ENCODE measurements at places on chromosomes 6 and 20. TPM values are rescaled to one million over a fixed set of nuclear protein-coding genes. Genes with fewer than 3 reads are reported as not detected.

- no peak for DNase-seq
Measured at GRCh38 chr6:168605964-168606363, 165.0 kb downstream of the SMOC2 start.

TAPBP gene
- total RNA-seq: 10.2 TPM

DNA sequence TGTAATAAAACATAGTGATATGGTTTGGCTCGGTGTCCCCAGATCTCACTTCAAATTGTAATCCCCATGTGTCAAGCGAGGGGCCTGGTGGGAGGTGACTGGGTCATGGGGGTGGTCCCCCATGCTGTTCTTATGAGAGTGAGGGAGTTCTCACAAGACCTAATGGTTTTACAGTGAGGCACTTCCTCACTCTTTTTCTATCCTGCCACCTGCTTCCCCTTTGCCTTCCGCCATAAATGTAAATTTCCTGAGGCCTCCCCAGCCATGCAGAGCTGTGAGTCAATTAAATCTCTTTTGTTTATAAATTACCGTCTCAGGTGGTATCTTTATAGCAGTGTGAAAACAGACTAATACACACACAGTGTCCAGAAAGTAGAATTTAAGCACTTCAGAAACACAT, 78.5 kb downstream of the REPS1 start:
- DNase-seq: no peak

DNA sequence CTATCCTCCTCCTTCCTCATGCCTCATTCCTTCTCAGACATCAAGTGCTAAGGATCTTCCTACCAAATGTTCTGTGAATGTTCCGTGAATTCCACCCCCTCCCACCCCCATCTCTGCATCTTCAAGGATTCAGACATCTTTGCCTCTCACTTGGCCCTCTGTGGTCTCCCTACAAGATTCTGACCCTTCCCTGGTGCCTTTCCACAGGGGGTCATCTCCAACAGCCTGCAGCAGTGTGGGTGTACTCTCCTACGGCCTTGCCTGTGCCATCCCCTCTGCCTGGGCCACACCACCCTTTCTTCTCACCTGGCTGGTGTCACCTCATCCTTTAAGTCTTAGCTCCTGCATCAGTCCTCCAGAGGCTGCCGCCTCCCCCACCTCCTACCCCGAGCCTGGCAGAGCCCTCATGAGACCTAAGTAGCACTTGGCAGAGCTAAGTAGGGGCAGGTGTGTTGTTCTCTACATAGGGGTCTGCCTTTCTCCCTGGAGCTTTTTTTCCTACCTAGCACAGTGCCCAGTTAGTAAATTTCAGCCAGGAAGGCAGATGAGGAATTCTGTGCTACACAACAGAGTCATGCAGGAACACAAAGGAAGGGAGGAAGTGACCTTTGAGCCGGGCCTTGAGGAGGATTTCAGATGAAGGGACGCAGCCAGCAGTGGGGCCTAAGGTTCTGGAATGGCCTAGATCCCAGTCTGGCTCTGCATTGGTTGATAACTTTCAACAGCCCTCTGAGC, 43.1 kb downstream of the TM9SF4 start:
- DNase-seq: no peak

DNA sequence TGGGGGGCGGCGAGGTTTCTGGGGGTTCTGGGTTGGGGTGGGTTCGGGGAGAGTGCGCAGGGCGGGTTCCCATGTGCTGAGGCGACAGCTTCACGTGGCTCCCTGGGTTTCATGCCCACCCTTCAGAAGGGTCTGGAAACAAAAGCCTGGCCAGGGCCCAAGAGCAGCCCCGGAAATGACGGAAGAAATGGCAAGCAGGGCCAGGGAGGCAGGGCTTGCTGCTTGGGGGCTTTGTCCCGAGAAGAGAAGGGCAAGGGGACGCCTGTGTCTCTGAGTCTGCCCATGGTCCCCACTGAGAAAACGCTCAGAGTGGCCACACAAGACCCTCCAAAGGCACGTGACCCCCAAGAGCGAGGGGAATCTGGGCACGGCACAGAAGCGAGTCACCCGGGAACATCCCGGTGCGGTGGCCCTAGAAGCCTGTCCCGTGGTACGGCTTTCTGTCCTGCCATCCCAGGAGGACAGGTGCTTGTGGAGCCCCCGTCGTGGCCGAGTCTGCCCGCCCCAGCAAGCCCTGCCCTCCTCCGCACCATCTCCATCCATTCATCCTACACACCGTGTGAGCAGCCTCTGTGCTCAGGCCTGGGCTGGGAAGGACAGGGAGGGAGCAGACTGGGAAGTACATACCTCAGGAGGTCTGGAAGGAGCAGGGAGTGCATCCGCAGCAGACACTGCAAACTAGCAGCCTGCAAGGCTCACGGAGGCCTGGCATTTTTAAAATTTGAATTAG, 9.0 kb downstream of the NPEPL1 start:
- no peak for DNase-seq

GRCh38 chr6:165968408-165968807, 199.2 kb downstream of the TBXT start:
- DNase-seq: no peak

GRCh38 chr6:73078333-73078862, 146.9 kb downstream of the KHDC1L start:
- DNase-seq: no peak

DNA sequence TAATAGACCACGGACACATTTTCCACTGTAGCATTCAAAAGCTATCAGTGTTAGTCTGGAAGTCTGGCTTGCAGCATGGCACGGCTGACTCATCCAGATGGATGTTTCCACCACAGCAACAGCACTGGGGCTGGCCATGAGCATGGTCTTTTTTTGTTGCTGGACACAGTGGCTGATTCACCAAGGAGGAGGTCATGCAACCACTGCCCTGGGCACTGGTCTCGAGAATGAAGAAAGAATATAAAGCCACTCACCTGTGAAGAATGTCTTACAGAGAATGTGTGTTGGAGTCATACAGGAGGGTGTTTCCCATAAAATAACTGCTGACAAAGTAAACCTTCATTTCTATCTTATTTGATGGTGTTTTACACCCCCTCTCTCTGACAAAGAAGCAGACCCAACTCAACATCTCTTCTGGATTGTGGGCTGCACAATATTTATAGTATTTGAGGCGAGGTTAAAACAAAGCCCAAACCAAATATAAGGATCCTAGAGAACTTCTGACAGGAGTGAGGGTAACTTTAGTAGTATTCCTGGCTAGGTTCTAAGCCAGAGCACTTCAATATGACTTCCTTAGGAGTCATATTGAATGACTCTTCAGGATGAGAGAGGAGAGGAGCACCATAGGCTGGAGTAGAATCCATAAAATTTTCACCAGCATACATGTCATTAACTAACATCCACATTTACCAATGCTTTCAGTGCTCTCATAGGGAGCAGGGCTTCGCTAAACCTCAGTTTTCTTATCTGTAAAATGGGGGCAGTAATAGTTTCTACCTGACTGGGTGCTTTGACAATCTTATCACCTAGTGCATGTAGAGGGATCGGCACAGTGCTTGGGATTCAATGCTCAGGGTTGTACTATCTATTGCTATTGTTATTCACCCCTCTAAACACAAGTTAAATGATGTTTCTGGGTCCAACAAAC, 121.4 kb downstream of the KIF13A start:
- DNase-seq: peak; percentile 15

DNA sequence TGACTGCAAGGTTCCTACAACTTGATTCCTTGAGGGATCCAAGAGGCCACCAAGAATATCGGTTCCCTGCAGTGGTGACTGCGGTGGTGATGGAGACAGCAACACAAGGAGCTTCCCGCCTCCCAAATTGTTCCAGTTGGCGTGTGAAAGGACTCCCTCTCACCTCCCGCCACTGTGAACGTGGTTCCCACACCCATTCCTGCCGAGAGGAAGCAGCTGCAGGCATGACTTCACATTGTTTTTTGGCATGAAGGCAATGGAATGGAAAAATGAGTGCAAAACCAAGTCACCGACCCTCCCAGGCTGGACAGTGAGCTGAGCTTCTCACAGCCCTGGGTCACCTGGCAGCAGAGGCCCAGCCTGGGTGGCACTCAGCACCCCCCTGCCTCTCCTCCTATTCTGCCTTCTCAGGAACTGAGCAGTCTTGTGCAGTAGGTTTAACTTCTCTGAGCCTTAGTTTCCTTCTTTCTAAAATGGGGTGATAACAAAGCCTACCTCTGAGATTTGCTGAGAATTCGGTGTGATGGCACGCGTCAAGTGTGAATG, 75.0 kb downstream of the CNKSR3 start:
- no peak for DNase-seq

GRCh38 chr6:18425218-18425617, 38.1 kb downstream of the RNF144B start:
- no peak for DNase-seq

ZNF391 gene
- 2.9 TPM for total RNA-seq

- no peak for DNase-seq
Measured at GRCh38 chr6:115001731-115002350, 659.0 kb upstream of the HS3ST5 start.

C6orf136 gene
- total RNA-seq: 23.2 TPM

DNA sequence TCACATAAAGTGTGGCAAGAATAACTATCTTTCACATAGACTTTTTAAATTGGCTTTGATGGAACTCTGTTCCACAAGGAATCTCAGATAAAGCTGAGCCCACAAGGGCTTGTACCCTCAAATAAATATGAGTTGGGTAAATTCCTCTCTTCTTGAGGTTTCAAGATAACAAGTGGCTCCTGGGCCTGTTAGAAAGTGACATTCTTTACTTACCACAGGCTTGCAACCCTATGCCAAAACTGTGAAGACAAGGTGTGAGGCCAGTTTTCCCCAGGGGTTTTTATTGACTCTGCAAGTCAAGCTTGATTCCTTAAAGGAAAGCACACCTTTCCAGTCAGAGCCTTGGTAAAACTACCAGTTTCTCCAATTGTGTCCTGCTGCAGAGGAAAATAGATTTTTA, 664.8 kb upstream of the GJE1 start:
- DNase-seq: no peak

GRCh38 chr6:47836046-47836445, 54.2 kb downstream of the OPN5 start:
- DNase-seq: no peak

RIPPLY2 gene
- 21.6 TPM for total RNA-seq

FERMT1 gene
- 1.2 TPM for total RNA-seq

DNA sequence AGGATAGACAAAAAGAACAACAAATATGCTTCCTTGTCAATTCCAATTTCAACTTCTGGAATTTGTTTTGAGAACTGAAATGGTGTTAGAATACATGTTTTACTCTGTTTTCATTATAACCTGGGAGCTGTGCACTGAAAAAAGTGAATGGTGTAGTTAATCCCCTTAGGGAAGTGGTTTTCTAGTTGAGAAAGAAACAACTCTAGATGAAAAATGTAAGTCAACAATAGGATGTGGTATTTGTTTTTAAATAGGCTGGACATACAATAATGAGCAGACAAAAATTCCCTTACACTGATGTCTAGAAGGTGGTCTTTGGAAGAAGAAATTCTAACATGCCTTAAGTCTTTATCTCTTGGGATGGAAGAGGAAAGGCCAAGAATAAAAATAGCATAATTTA, 59.9 kb upstream of the TINAG start:
- no peak for DNase-seq

DNA sequence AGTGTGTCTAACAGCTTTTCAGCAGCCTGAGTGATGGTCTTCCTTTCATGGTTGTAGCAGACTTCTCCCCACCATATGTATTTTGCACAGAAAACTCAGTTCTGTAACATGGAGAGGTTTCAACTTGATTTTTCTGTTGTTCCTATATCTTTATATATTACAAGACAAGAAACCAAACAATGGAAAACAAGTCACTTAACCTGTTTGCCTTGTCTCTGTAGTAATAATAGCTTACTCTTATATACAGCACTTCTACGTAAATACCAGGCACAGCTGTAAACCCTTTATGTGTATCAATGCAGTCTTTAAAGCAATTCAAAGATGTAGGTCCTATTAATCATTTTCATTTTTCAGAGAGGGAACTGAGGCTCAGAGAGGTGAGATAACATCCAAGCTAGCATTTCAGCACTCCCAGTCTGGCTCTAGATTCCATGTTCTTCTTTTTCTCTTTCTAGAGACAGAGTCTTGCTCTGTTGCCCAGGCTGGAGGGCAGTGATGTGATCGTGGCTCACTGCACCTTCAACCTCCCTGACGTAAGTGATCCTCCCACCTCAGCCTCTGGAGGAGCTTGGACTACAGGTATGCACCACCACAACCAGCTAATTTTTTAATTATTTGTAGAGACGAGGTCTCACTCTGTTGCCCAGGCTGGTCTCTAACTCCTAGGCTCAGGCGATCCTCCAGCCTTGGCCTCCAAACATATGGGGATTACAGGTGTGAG, 90.4 kb downstream of the DTNBP1 start:
- no peak for DNase-seq

- DNase-seq: no peak
Measured at GRCh38 chr6:66913657-66914056, 1206.6 kb upstream of the EYS start.

DNA sequence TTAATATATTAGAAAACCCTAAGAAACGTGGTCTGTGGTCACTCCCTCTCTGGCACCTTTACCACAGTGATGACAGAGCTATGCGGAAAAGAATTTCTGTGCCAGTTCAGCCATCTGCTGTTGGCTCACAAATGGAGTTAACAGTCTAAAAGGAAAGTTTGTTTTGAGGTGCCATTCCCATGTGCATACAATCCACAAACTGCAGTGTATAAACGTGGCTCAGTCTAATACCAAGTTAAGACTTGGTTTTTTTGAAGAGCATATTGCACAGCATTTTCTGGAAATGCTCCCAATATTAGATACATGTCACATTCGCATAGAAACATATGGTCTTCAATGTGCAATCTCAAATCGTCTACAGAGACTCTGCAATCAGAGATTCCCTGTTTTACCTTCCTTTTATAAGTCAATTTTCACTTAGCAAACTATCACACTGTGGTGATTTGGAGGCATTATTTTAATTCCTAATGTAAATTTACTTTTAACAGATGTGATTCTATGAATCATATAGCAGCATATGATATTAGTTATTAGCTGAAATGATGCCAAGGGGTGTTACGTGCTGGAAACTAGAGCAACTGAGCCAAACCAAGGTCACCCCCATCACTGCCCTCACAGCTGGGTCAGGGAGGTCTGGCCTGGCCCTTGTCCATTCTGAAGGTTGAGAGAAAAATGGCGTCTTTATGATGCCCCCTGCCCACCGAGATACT, 383.5 kb downstream of the PRKN start:
- DNase-seq: no peak

MMS22L gene
- total RNA-seq: 9.4 TPM

DNA sequence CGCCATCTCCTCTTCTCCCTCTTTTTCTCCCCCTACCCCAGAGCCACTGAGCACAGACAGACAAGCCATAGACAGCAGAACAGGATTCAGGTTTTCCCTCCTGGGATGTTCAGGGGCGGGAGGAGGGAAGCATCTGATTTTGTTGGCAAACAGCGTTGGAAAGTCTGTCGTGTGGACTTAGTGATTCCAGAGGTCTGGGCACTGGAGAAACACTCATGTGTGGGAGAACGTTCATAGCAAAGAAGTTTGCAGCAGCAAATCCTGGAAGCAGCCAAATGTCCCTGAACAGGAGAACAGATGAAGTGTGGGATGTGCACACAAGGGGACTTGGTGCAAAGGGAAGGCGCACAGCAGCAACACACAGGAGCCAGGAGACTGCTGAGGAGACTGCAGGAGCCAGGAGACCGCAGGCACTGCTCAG, 264.1 kb upstream of the CDYL start:
- DNase-seq: peak; percentile 24

All from frontal cortex (tissue), 4 donors.